ENCODE measurements at places on chromosomes 5 and 9. TPM values are rescaled to one million over a fixed set of nuclear protein-coding genes. Genes with fewer than 3 reads are reported as not detected.

RPP25L gene
- 13.3 TPM for total RNA-seq

PCDHB2 gene
- 4.9 TPM for total RNA-seq

WDR38 gene
- not detected for total RNA-seq

CAMK2A gene
- not detected for total RNA-seq

PAIP2 gene
- total RNA-seq = 73.1 TPM

MARCOL gene
- not detected for total RNA-seq

PCDHA6 gene
- 0.12 TPM for total RNA-seq

CCNJL gene
- total RNA-seq = 0.24 TPM

MLANA gene
- total RNA-seq = not detected

POU5F2 gene
- 3.2 TPM for total RNA-seq

LCN10 gene
- total RNA-seq = 3.5 TPM

CATSPER3 gene
- 0.46 TPM for total RNA-seq

CARTPT gene
- total RNA-seq = not detected

ORM2 gene
- total RNA-seq = 1.6 TPM

TEK gene
- 21.3 TPM for total RNA-seq

C9orf153 gene
- 0.46 TPM for total RNA-seq

TTLL11 gene
- 7.7 TPM for total RNA-seq

DNAJA1 gene
- total RNA-seq = 94.6 TPM

PELO gene
- total RNA-seq = 30.4 TPM

CHSY3 gene
- 6.9 TPM for total RNA-seq

ARHGEF37 gene
- total RNA-seq = 8.5 TPM

ZNF883 gene
- total RNA-seq = 1.4 TPM

TAF1L gene
- not detected for total RNA-seq

GCNT1 gene
- total RNA-seq = 5.7 TPM

PLPPR1 gene
- not detected for total RNA-seq

RASEF gene
- 0.19 TPM for total RNA-seq

IFNA2 gene
- total RNA-seq = not detected

CAVIN4 gene
- total RNA-seq = 0.31 TPM

GKAP1 gene
- 5.0 TPM for total RNA-seq

LRRC19 gene
- not detected for total RNA-seq
